CD4-positive, alpha-beta T cell treated with Interleukin-15 for 4 hours (primary cell): ENCODE measurements at places on chromosomes 11 and 22.
A peak's percentile ranks its signal among the peaks of the same experiment; 100 is the strongest.

- no peak for DNase-seq
Measured at GRCh38 chr11:116829525-116830183, at the start of gene APOC3. APOC3 (plus strand) TSS chr11:116829907; CDS start chr11:116830583, 676 bp downstream.

- peak; percentile 9 for DNase-seq
Measured at GRCh38 chr11:111417011-111417765, 38.1 kb upstream of the POU2AF1 start.

- DNase-seq: no peak
Measured at GRCh38 chr11:71565263-71565662, at the start of gene KRTAP5-10. KRTAP5-10 (plus strand) TSS chr11:71565563; CDS start chr11:71565588, 25 bp downstream.

- DNase-seq: peak; percentile 65
Measured at GRCh38 chr11:88421530-88421929, 84.0 kb upstream of the CTSC start.

GRCh38 chr11:73415854-73416615, 39.8 kb downstream of the RELT start:
- DNase-seq: no peak

DNA sequence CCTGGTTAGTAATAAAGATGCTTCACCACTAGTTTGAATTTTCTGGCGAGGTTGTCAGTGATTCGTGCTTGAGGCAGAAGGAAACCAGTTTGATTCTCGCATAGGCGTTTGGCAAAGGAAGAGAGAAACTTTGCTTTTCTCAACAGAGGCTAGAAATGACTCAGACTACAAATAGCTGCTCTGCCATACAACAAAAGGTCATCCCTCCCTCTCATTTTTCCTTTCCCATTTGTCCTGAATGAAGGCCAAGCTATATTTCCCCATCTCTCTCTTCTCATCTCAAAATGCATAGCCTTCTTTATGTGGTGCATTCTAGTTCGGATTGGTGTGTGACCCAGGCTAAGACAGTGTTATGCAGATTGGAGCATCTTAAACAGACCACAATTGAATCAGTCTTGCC, 741.4 kb downstream of the NTM start:
- DNase-seq: no peak

- no peak for DNase-seq
Measured at GRCh38 chr11:117498791-117499190, 171.1 kb downstream of the CEP164 start.

DNA sequence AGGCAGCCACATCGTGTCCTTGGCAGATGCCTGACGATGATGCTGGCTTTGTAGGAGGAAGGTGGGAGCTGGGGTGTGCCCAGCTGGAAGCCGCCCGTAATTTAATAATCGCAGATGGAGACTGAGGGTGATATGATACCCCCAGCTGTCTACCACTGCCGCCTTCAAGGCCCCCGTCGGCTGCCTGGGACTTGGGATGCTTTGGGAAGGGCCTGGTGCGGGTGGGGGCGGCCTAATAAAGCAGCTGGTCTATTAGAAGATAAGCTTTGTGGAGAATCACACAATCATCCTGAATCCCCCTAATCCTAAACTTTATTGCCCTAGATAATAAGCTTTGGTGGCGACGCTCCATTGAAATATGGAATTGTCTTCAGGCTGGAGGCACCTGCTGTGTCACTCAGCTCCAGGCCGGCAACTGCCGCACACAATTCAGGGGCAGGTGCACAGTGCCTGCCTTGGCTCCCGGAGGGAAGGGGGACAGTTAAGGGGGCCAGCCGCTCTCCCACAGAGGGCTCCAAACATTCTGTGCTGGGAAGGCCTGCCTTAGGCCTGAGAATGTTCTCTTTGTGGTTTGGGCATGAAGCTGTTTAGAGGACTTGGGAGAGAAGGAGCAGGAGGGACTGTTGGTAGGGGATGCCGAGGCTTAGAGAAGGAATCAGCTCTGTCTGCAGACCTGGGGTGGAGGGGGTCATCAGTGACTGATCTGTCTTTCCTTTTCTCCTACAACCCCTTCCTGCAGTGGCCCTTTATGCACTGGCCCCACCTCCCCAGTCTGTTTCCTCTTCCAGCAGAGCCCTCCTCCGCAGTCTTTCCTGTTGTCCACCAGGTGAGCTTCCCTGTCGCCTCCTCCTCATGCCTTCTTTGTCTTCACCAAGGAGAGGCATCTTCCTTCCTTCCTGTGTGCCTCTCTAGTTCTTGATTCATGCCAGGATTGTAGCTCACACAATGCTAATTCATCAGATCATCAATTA, 65.3 kb downstream of the ARL14EP start:
- no peak for DNase-seq

- no peak for DNase-seq
Measured at GRCh38 chr22:23064381-23065068, 5.8 kb upstream of the GNAZ start.
